T follicular helper cell (primary cell): ENCODE measurements at places on chromosomes 1 and 21.

DNA sequence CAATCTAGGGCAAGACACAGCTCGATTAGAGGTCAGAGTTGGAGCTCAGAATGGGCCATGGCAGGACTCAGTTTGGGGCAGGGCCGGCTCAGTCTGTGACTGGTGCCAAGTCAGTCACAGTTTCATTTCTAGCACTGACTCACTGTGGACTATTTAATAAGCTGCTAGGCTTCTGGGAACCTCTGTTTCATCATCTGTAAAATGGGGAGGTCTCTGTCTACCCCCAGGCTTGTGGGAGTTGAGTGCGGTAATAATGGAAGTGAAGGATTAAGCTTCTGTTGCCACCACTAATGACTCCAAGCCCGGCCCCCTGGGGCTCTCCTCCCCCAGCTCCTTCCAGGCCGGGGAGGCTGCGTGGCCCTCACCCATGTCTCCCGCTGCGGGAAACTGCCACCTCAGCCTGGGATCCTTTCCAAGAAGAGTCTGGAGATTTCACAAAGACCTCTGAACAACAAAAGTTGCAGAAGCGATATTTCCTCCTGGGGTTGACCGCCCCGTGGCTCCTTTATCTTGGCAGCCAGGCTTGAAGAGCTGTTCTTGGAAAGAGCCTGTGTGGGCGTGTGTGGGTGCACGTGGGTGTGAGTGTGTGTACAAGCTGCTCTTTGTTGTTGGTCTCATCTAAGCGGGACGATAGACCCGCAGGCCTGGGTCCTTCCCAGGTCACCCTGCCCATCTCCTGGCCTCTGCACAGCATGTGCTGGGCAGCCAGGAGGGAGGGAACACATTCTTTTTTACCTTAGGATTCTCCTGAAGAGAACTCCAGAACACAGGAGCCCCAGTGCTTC is 29.1 kb downstream of the KNCN start:
- DNase-seq, result no peak

GRCh38 chr1:238681451-238681850 is 704.9 kb upstream of the CHRM3 start:
- DNase-seq, result no peak

- DNase-seq, result no peak
Observed at GRCh38 chr1:10530281-10530740, 55.6 kb downstream of the PEX14 start.

DNA sequence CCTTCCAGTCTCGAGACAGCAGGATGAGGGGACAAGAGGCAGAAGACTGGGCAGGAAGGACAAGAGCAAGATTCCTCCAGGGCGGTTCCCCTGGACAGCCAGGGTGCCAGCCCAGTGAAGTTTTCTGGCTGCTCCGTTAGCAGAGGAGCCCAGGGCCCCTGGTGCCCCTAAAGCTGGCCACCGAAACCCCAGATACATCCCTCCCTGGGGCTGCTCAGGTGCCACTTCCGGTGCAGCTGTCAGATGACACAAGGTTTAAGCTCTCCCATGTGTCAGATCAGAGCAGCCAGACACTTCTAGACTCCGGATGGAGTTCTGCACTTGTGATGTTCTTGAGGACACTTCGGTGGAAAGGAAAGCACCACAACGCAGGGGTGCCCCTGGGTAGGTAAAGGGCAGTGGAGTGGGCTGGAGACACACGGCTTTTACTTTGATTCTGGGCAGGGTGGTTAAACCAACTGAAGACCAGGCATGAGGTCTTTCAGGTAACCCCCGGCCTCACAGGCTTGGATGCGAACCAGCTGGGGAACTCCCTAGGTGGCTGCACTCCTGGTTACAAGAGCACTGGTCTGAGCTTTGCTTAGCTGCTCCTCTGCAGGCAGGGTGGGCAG is 85.7 kb downstream of the ITPKB start:
- DNase-seq, result peak; percentile 71

GRCh38 chr1:10450836-10451235 is 1.0 kb downstream of the CORT start:
- no peak for DNase-seq

- DNase-seq, result no peak
Observed at GRCh38 chr1:172141341-172141881, 279.1 kb upstream of the C1orf105 start.

DNA sequence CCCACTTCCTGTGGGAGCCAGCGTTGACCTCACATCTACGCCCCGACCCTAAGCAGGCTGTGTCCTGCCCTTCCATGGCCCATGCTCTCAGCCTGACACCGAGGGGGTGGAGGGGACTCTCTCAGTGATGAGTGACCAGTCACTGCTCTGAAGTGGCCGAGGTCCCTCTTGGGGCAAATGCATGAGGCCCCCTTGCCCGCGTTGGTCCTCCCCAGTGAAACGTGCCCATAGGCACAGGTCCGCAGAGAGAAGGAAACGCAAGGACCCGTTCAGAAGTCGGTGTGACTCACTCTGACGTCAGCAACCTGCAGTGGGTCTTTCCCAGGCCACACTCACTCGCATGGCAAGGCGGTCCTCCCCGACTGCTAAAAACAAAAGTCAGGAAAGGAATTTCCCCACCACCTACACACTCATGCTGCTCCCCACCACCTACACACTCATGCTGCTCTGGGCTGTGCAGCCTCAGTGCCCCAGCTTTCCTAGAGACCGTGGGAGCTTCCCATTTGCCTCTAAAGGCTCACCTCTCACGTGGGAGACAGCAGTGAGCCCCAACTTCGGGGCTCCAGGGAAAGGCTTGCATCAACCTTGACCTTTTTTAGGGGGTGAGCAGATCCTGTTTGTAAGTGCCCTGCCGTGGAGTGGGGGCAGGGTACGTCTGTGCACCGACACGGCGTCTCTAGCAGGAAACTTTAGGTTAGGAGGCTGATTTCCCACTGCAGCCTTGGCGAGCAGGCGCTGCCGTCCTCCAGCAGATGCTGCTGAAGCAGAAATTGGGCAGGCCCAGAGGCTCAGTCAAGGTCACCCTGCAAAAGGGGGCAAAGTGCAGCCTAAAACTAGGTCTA is 11.4 kb downstream of the UBASH3A start:
- DNase-seq, result peak; percentile 88

DNA sequence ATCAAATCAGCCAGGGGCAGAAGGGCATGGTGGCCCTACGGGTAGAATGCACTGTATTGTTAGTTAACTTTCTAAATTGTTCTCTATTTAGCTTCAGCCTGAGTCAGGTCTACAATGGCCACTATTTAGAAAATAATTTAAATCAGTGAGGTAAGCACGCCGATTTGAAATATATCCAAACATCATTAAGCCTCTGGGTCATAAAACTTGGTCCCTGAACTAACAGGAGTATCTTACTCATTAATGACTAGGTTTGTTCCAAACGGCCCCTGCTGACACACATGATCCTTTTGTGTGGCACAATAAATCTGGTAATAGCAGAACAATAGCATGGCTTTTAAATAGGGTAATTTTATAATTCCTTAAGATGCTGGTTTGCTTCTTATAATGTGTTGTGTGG is 48.4 kb downstream of the STX6 start:
- no peak for DNase-seq
